Astrocyte of the hippocampus (primary cell): ENCODE measurements at places on chromosomes 13 and 19.

DNA sequence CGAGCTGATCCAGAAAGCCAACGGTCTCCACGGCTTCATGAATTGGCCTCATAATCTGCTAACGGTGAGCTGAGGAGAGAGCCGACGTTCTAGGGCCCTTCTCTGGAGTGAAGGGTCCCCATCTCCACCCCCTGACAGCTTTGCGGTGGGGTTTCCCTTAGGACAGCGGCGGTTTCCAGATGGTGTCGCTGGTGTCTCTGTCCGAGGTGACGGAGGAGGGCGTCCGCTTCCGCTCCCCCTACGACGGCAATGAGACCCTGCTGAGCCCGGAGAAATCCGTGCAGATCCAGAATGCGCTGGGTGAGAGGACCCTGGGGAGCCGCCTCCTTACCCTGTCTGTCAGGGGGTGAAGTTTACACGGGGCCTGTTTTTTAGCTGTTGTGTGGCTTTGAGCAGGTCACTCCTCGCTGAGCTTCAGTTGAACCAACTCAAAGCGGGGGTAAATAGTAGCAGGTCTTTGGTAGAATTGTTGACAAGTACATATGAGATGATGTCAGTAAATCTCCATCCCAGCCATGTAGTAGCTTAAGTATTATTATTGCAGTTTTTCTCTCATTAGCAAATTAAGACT is 801 bp downstream of the QTRT1 start:
- DNase-seq: no peak

- no peak for DNase-seq
Measured at GRCh38 chr13:110850006-110850405, 64.9 kb downstream of the ANKRD10 start.

- peak; percentile 38 for DNase-seq
Measured at GRCh38 chr13:45082964-45083363, 37.3 kb upstream of the GTF2F2 start.

DNA sequence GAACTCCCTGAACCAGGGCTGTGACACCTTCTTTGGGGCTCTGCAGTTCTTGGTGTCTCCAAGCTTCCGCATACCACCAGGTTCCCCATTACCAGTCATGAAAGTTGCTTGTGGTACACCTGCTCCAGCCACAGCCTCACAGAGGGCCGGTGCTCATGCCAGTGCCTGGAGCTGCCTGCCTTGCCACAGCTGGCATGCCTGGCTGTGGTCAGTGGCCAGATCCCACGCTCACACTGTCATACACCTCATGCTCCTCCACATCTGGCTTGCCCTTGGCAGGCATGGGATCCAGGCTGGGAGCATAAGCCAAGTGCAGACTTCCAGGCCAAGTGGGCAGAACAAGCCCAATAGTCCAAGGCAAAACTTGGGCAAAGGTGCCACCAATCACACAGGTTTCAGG is 1054.9 kb downstream of the SLITRK5 start:
- DNase-seq: no peak

GRCh38 chr13:42078128-42078808 is 29.8 kb downstream of the DGKH start:
- DNase-seq: no peak

DNA sequence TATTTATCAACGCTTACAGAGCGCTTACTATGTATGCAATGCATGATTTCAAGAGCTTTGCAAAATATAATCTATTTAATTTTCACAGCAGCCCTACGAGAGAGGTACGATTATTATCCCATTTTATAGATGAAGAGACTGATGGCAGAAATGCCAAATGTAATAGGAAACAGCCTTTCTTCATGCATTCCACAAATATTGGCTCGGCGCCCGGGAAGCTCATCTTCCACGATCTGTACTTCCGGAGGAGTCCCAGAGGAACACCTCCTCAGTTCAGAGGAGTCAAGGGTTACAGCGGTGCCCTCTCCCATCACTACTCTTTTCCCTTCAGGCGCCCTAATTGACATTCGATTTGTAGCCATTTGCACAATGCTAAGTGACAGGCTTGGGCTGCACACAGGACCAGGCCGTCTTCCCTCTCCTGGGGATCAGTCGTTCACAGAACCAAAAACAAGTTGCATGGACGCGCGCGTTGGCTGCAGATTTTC is 1.1 kb upstream of the ARHGAP35 start:
- no peak for DNase-seq

DNA sequence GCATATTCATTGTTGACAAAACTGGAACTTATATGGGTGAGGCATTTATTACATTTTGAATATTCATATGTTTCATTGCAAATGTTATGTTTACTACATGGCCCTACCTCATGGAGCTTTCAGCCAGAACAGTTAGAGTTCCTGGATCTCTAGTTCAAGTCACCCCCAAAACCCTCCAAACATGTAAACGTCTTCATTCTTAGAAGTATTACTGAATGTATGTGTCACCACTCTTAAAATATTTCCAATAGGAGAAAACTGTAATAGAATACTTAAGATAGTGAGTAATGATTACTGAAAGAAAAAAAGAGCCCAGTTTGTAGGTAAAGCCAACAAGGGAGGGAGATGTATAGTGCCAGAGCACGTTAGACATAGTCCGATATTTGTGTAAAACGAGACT is 23.5 kb downstream of the URI1 start:
- DNase-seq: peak; percentile 23
